GM04503 (cell line): ENCODE measurements at places on chromosomes 12 and 14.

GRCh38 chr12:52643233-52644077 is 8.6 kb downstream of the KRT2 start:
- no peak for DNase-seq

DNA sequence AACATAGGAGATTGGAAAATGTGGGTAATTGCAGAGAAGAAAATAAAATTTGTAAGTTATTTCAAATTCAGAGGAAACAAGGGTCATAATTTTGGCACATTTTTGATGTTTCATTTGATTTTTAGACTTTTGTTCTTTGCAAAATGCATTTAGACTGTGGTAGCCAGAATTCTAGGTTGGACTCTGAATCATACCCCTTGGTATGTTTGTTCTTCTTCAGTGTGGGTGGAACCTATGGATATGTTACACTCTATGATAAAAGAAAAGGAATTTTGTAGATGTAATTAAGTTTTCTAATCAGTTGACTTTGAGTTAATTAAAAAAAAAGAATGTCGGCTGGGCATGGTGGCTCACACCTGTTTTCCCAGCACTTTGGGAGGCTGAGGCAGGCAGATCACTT is 827.0 kb downstream of the AACS start:
- no peak for DNase-seq

DNA sequence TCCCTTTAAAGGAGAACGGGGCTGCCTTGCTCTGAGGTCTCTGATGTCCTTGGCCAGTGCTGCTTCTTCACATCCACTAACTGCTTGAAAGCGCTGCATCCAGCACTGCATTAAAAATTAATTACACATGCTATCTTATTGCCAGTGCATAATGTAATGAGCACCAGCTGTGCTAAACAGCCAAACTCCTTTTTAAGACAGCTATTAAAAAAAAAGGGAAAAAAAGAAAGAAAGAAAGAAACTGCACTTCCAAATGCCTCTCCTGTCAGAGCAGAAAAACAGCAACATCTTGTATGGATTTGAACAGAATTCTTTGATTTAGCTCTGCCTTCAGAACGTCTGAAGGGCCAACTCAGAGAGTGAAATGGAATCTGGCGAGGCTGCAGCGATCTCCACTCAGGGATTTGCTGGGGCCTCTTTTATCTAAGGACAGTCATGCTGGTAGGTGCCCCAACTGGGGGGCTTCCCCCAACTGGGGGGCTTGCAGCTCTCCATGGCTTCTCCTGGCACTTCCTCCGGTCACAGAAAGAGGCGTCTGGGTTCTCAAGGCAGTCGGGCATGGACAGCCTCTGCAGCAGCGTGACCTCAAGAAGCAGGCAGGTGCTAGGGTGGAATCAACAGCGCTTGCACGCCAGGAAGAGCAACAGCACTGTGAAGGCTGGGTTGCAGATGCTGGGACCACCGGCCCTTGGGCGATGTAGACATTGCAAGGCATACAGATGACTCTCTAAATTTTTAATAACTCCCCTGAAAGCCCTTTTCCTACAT is 46.4 kb downstream of the BCL11B start:
- no peak for DNase-seq

DNA sequence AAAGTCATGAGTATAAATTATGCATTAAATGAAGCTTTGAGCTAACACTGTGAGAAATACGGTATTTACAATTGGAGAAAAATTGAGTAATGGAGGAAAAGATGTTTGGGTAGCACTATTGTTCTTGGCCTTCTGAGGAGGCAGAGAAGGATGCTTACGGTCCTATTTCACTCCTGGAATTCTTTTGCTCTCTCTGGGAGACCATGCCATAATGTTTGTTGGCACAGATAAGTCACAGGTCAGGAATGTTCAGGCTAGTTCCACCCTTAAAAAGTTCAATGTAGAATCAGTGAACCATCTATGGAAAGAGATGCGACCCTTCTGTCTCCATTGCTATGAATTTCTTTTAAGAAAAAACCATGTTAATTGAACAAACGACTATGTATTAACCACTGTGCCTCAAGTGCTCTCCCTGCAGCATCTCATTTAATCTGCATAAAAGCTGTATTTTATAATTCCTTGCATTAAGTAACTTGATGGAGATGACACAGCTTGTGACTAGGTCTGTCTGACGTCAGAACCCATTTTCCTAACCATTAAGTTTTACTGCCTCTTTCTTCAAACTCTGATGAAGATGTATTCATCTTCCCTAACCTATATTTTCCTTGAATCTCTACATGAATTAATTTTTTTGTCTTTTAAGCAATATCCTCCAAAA is 9.5 kb downstream of the BATF start:
- DNase-seq = no peak

- DNase-seq = no peak
Measured at GRCh38 chr14:59096303-59096702, 92.2 kb upstream of the DAAM1 start.

DNA sequence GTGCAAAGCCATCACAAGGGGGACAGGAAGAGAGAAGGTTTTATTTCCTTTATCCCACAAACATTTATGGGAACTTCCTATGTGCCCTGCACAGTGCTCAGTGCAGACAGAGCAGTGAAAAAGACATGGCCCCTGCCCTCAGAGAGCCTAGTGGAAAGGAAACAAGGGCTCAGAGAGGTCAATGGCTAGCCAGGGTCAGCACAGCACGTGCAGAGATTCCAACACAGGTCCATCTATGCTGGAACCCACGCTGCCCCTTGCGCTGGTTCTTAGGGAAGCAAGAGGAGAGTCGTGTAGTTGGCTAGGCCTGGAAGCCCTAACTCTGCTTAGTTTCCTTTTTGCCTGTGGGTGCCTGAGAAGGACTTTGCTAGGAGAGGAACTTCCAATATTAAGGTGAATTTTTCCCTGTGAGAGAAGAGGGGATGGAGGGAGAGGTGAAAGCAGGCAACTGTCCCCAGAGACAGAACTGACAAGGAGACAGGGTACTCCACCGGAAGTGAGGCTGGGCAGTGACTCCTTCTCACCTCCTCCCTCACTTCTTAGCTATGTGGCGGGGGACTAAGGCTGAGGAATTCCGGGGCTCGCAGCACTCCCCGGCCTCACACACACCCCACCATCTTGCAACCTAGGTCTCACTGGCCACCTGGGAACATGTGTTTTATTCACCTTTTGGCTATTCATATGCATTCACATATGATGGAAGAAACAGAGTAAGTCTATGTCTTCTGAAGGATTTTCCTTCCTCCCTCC is 12.1 kb upstream of the GPX2 start:
- DNase-seq = no peak

DNA sequence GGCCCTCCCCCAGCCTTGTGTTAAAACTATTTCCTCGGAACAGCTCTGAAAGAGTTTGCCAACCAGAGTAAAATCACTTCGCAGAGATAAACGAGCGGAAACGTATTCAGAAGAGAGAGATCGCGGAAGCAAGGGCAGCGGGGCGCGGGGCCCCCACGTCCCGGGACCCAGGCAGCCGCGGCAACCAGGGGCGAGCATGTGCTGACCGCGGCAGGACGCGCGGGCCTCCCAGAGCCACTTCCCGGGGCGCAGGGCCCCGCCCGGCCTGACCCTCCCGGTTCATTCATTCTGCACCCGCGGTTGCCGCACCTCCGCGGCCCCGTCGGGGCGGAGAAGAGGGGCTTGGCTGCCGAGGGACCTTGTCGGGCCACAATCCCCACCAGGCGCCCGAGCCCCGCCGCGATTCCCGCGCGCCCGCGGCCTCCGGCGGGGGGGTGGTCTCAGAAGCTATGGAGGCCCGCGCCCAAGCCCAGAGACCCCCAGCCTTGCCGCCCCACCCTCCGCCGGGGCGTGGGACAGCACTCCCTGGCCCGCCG is 598 bp downstream of the UBE2N start:
- DNase-seq = no peak

GRCh38 chr12:54373649-54374561 is 9.6 kb upstream of the GPR84 start:
- DNase-seq = no peak

DNA sequence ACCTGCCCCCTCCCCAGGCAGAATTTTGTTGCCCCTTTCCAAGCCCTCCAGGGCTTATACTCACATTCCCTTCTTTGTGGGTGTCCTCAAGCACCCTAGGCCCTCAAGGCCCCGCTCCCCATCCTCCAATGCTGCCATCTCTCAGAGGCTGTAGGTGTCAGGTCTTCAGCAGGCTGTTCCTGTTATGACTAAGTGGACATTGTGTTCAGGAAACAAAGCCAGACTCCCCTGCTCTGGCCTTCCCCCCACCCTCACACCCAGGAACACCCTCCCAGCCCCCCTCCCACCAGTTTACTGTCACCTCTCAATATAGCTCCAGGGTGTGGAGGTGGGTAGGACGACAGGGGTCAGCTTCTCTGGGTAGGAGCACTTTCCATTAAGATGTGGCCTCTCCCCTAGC is 1.4 kb upstream of the MYH6 start:
- DNase-seq = no peak

GRCh38 chr12:50981319-50982239 is 29.2 kb downstream of the HIGD1C start:
- DNase-seq = no peak

DNA sequence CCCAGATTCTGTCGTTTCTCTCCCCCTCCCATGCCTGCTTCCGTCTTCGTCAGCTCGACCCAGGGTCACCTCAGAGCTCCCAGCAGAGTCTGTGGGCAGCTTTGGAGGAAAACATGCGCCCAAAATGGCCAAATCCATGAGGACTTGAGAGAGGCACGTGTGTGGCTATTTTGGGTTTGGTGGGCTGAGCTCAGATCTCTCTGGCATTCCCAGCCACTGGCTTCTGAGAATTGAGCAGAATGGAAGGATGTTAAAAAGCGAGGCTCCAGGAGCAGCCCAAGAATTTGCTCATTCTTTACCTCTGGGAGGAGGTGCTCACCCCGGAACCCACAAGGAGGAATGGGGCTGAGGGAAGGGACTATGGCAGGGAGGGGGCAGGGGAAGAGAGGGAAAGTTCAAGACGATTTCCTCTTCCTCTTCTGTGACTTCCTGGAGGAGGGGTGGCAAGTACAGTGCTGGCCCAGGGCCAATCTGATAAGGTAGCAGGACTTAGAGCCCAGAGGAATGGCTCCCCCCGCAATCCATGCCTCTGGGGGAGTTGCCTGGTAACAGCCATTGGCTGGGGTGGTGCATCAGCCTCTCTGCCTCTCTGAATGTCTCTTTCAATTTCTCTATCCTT is 20.1 kb downstream of the TSPAN9 start:
- DNase-seq = no peak

DNA sequence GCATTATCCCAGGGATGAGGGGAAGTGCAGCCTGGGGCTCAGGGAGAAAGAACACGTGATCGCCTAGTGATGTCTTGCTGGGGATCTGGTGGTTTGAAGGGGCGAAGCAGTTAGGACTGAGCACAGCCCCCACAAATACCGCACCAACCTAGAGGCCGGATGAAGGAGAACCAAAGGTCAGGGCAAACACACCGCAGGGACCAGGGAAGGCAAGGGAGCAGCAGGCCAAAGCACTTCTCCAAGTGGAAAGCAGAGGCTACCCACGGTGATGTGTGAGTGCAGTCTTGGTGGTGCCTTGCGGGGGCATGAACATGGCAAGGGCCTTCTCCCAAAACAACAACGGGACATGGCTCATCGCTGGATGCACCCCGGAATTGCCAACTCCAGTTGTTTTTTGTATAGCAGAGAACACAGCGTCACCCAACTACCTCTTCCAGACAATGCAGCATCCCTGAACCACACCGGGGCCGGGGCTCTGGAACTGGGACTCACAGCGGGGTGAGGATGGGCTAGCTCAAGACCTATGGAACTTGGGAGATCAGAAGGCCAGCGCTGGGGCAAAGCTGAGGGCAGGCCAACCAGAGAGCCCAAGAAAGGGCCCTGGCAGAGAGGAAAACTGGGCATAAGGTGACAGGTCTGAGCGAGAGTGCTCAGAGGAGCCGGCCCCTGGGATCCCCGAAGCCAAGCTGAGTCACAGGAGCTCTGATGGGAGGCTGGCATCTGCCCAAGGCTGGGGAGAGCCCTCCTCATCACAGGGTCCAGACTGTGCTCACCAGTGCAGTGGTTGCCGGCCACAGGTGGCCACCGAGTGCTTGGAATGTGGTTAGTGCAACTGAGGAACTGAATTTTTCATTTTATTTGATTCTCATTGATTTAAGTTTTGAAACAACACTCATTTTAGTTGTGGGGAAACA is 11.1 kb downstream of the GALNT16 start:
- no peak for DNase-seq

DNA sequence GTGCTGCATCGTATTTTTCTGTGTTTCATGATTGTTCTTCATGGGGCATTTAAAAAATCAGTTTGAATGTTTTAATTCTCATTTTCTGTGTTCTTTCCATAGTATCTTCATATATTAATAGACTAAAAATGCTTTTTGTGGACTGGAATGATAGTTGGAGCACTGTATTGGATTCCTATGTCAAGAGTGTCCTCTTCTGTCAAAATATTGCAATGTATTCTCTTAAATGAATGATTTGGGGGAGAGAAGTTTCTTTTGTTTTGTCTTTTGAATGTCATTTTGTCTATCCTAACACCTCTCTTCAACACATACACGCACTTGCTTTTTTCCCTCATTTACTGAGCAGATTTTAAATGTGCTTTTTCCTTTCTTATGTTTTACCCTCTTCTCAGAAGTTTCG is 4.7 kb upstream of the EIF2S3B start:
- DNase-seq = no peak
